ENCODE measurements at places on chromosomes 7 and 10.
A peak's percentile ranks its signal among the peaks of the same experiment; 100 is the strongest.

GRCh38 chr10:98196985-98197384 is 62.5 kb downstream of the R3HCC1L start:
- no peak for DNase-seq

- DNase-seq: no peak
Observed at GRCh38 chr10:15369256-15370211, 1.6 kb downstream of the FAM171A1 start.

DNA sequence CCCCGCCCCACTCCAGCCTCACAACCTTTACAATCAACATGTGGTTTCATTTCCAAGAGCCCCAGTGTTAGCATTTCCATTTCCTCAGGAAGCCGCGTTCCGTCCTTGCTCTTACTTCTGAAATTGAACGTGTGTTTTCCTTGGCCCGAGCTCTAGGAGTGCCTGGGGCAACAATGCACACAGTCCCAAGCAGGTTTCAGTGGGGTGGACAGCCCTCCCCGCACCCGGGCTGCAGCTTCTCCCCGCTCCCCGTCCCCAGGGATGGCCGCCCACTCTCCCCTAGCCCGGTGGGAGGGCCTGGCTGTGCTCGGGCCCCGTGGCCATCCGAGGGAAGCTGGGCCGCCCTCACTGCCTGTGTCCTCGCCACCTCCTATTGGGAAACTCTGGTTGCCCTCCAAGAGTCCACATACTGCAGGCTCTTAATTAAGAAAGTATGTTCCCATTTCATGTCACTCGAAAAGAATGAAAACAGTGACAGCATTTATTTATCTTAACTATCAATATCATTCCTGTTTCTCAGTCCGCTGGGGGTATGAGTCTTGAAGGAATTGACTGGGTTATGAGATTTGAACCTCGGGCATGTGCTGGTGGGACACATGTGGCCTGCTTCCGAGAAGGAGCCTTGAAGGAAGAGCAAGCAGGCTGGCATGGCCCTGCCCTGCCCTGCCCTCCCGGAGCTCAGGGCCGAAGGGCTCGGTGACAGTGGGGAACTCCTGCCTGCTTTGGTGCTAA is 163.8 kb downstream of the GRK5 start:
- no peak for DNase-seq

DNA sequence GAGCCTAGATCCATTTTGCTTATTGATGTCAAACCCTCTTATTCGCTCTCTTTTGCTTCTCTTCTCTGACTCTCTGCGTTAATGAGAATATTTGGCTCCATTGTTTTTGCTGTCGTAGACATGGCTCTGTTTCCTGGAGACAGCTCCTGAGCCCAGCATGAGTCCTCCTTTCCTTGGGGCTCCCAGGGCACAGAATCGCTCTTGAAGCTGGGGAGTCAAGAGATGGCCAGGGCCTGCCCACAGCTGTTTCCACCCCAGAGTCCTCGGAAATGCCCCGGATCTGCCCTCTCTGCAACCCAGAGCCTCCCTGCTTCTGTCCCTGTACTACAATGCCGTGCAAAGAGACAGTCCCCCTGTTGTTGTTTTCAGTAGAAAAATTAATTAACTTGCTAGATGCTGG is 566.7 kb upstream of the FOXK1 start:
- DNase-seq: no peak

DNA sequence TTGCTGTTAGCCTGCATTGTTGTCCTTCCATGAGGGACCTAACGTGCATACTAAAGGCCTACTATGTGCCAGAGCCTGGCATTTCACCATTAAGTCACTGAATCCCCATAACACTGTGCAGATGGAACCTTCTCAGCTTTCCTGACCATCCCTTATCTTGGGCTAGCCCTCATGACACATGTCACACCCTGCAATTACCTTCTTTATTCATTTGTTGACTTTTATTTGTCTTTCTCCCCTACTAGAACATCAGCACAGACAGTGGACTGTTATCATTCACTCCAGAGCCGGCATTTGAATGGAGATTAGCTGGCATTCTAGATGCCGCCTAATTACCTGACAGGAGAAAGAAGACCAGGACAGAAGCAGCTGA is 471.1 kb upstream of the GALNT17 start:
- DNase-seq: no peak

GRCh38 chr10:23422003-23422411 is 16.9 kb upstream of the OTUD1 start:
- no peak for DNase-seq

DNA sequence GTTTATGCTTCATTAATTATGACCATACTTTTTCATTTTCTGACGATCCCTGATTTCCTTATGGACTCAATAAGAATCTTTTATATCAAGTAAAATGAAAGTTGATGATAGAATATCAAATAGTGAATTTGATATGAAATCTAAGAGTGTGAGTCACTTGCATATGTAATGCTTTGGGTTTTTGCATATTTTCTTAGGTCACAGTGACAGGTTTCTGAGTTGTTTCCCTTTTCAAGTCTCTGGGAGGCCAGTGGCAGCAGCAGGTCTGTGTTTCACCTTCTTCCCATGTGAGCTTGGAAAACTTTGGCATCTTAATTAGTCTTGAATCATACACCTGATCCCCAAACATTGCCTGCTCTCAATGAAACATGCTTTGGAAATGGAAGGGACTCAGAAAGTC is 34.7 kb upstream of the GJD4 start:
- no peak for DNase-seq

DNA sequence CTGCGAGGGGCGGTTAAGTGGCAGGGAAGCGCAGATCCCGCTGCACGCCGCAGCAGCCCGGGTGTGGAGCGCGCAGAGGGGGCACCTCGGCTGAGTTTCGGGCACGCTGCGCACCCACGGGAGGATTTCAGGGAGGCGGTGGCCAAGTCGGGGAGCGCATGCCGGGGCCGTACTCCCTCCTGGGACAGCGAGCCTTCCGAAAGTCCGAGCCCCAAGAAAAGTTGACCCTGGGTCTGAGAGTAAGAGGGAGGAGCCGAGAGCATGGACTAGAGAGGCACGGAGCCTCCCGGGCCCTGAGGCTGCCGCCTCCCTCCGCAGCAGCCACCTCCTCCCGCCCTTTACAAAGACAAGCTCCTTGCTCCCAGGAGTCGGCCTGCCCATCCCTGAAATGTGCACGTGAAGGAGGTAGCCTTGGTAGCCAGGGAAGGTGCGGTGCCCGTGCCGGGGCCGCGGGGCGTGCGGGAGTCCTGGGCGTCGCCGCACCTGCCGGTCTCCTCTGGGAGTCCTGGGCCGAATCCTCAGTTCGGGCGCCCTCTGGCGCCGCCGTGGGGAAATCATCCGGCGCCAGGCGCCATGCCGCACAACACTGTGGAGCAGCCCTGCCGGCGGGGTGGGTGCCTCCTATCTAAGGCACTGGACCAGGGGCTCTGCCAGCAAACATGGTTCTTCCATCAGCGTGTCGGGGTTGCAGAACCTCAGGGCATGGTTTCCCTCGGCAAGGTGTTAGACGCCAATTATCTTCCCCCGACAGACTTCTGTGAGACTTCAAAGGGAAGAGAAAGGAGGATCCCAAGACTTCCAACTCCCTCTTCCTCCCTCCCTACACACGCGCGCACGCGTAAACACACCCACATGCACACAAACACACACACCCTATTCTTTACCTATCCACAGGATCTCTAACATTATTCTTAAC is 104.0 kb downstream of the TRIL start:
- DNase-seq: peak; percentile 69

DNA sequence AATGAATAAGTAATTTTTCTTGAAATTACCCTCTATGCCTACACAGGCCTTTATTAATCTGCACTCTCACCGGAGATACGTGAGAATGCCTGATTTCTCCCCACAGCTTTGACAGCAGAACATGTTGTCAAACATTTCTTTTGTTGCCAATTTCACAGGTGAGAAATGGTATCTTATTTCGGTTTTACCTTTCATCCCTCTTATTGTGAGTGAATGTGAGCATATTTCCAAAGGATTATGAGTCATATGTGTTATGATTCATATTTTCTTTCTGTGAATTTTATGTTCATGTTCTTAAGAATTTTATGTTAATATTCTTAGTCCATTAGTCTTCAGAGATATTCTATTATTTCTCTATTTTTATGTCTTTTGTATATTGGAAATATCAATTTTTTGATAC is 965.1 kb downstream of the CCSER2 start:
- no peak for DNase-seq

- DNase-seq: no peak
Observed at GRCh38 chr7:32221736-32222135, 151.5 kb upstream of the PDE1C start.

DNA sequence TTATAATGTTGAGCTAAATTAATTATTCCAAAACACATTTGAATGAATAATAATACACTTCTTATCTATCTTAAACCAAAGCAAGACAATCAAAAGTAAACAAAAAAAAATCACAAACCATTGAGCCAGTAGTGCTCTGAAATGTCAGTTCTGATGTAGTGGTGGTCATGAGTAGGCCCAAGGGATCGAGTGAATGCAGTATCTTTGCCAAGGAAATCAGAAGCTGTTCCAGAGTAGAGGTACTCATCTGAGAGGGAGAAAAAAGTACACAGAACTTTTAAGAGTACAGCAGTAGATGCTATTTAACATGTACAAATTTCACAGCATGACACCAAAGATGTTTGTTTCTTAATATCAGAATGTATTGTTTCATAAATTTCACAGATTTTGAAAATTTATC is 121.5 kb downstream of the SEMA3D start:
- no peak for DNase-seq

- DNase-seq: peak; percentile 90
Observed at GRCh38 chr7:154913638-154914307, 89.2 kb downstream of the PAXIP1 start.

DNA sequence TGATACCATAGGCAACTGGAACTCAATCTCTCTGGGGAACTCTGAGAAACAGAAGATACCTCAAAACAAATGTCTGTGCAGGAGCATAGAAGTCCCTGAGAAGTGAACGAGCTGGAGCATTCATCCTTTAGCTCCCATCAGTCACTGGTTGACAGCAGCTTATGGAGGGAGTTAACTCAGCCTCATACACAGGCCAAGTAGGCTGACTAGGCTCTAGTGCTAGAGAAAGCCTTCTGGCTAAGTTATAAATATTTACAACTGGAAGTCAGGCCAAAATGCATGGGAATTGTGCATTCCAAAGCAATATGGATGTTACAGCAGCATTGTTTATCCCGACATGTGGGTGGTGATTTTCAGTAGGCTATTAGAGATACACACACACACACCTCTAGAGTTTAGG is 66.5 kb downstream of the ANK3 start:
- DNase-seq: no peak

DNA sequence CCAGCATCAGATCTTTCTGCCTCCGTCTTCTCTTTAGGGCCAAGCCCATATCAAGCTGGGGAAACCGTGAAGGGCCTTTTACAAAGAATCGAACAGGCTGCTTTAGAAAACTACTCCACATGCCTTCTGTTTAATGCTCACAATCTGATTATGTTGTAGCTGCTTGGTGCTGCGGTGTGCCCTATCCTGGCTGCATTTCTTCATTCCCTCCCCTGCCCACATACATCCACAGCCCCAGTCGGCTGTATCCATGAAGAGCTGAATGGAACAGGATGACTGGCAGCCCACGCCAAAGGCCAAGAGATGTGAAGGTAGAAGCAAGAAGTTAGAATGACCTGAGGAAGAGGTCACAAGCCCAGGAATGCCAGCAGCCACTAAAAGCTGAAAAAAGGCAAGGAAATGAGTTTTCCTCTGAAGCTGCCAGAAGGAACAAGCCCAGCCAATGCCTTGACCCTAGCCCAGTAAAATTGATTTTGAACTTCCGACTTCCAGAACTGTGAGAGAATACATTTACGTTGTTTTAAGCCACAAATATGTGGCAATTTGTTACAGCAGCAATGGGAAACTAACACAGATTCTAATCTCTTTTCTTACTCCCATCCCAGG is 22.2 kb downstream of the TAS2R41 start:
- no peak for DNase-seq

All from natural killer cell (primary cell).